ENCODE measurements at places on chromosomes 2 and 18.
A peak's percentile ranks its signal among the peaks of the same experiment; 100 is the strongest.

GRCh38 chr2:47265158-47265557, 110.0 kb upstream of the STPG4 start:
- DNase-seq, result no peak

DNA sequence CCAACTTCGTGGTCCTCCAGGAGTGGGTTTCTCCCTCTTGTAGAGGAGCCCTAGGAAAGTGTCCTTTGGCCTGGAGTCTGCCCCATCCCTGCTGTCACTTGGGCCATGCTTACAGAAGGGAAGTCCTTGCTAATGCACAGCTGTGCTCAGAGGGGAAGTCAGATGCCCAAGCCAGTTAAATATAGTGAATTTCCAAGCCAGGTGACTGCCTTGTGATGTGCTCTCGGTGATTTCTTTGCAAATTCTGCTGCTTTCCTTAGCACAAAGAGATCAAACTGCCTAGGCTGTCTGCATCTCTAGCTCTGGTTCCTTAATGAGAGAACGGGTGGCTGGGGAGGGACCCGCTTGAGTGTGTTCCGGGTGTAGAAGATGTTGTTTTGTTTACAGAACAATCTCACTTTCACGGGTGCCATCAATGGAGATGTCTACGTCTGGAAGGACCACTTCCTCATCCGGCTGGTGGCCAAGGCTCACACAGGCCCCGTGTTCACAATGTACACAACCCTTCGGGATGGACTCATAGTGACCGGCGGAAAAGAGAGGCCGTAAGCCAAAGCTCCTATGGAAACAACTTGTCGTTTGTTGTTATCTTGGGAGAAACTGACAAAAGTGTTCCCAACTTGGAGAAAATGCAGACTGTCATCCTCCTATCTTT, 91.4 kb downstream of the RTN4 start:
- no peak for DNase-seq

DNA sequence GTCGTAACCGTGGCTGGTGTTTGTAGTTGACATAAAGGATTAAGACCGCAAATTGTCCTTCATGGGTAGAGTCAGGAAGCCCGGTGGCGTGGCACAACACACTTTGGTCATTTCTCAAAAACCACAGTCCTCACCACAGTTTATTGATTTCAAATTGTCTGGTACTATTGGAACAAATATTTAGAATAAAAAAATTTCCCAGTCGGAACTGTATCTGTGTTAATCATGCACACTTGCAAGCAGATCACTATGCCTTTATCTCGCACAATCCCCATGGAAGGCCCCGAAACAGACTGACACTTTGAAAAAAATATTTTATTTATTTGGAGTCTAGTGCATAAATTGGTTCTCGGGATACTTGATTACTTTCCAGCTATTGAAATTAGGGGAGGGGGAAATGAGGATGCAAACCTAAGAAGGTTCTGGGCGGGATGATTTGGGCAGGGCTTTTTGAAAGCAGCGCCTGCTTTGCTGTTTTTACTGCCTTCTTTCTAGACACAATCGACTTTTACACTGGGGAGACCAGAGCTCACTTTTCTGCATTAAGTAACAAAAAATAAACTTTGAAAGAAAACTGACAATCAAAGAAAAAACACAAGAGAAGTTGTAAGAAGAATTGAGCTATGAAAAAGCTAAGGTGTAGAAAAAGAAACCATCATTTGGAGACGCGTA, 15.4 kb upstream of the HOXD1 start:
- no peak for DNase-seq

GRCh38 chr2:144323946-144324345, 196.0 kb downstream of the ZEB2 start:
- DNase-seq, result no peak

- no peak for DNase-seq
These were observed 223.6 kb upstream of the EPAS1 start for GRCh38 chr2:46073540-46074046.

- DNase-seq, result no peak
These were observed 22.9 kb downstream of the DSG4 start for GRCh38 chr18:31399306-31400032.

- no peak for DNase-seq
These were observed 27.8 kb upstream of the LPIN1 start for GRCh38 chr2:11718606-11719005.

- DNase-seq, result no peak
These were observed 72.1 kb upstream of the CCBE1 start for GRCh38 chr18:59769129-59769865.

- no peak for DNase-seq
These were observed 1399.6 kb upstream of the ZEB2 start for GRCh38 chr2:145919477-145919876.

DNA sequence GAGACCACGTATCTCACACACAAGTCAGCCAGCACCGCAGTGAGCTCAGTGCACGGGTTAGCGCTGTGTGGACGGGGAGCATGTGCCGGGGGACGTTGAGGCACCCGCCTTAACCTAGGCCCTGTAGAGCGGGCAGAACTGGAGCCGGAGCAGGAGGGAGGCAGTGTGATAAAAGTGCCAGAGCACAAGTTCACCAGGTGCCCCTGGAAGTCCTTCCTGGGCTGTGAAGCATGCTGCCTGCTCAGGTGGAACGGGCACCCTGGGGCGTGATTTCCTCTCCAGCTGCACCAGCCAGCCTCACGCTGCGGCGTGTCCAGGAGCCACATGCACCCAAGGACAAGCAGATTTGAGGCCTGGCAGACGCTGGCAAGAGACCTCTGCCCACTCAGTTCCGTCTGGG, 50.3 kb downstream of the ITGB1BP1 start:
- DNase-seq, result no peak

DNA sequence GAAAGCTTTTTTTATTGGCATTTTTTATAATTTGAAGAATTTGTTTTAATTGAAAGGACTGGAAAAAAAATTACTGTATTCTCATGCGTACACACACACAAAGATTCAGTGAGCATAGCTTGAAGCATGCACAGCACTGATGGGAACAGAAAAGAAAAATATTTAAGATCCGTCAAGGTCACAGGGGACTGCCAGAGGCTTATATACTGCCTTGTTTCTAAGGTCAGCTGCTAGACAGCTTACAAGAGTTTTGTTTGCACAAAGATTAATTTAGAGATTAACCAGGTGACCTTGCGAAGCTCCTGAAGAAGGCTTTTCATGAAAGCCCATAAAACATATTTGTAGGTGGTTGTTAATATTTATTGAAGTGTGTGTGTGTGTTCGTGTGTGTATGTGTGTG, 396.3 kb downstream of the TRIB2 start:
- no peak for DNase-seq

DNA sequence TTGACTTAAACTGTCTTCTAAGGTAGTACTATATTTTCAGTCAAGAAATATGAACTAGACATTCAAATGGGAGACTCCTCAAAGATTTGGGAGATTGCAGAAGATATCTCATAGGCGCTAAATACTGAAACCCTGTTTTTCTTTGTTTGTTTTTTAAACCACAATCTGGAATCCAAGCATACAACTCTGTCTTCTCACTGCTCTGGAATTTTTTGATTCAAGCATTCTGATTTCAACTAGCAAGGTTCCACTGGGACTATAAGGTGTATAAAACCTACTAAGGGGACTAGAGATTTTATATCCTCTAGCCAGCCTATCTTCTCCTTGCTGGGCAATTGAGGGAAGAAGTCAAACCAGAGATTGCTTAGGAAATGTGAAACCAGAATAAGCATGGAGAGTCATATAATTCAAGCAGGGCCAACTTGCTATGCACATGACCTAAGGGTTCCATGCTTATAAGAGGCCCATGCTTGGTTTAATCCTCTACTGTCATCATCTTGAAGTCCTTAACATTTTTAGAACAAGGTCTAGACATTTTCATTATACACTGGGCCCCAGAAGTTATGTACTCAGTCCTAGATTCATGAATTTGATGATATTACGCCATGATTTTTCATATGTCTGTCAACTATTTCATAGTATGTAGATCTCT, 405.5 kb downstream of the PARD3B start:
- no peak for DNase-seq

DNA sequence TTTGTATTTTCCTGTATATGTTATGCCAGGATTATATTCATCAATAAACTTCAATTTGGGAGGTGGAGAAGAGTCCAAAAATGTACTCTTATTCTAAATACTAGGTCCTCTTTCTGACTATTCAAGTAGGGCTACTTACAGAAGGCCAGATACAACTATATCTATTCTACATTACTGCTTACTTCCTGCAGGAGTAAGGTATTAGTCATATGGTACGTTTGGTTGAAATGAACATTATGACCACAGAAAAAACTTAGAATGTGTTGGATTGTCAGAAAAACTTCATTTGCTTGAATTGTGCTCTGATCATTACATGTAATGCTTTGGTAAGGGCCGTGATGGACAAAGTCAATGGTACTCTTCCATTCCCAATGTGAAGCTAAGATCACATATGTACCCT, 35.0 kb downstream of the STAT4 start:
- DNase-seq, result no peak

GRCh38 chr2:234273887-234274584, 222.8 kb downstream of the ARL4C start:
- no peak for DNase-seq

GRCh38 chr2:120596191-120596811, 139.4 kb upstream of the GLI2 start:
- DNase-seq, result no peak

GRCh38 chr18:57980573-57981307, 63.3 kb upstream of the NEDD4L start:
- DNase-seq, result peak; percentile 13

- DNase-seq, result no peak
These were observed 9.6 kb downstream of the CHMP1B start for GRCh38 chr18:11860594-11861450.

DNA sequence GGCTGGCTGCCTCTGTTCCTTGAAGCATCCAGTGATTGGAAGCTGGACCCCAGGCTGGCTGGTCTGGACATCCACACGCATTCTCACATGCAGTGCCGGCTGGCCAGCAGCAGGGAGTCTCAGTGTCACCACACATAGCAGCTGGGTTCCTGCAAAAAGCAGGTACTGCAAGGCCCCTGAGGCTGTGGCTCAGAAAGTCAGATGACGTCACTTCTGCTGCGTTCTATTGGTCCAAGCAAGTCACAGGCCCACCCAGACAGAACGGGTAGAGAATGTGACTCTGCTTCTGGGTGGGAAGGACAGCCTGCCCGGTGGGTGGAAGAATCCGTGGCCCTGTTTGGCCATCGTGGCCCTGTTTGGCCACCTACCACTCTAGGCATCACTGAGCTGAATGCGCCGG, 51.3 kb upstream of the SPP2 start:
- DNase-seq, result no peak

GRCh38 chr2:215903203-215903602, 110.1 kb downstream of the MREG start:
- no peak for DNase-seq

DNA sequence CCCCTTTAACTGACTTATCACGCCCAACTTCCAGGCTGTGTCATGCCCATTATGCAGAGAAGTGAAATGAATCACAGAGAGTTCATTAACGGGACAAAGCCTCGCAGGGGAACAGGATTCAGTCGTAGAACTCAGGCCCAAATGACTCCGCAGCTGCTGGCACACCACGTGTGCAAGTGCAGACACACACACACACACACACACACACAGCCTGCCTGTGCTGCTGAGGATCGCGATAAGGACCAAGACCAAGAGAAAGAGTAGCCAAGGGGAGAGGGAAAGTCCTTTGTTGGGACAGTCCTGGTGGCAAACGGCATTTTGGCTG, 90.0 kb upstream of the TAF1B start:
- no peak for DNase-seq

DNA sequence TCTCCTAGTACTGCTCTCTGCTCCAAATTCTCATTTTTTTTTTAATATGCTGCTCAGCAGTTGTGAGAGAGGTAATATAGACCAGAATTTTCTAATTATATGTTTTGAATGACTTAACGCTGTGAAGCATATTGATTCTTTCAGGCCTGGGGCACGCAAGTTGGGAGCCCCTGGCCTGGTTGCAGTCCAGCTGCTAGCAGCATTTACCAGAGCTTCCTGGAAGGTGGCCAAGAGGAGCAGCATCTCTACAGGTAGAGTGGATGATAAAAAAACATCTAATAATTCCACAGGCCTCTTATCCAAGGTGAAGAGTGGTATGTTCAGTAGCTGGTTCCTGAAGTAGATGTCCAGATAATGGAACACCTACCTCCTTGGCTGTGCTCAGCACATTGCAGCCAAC, 7.3 kb upstream of the UGP2 start:
- peak; percentile 75 for DNase-seq

GRCh38 chr2:100009743-100010142, 132.6 kb downstream of the AFF3 start:
- no peak for DNase-seq

DNA sequence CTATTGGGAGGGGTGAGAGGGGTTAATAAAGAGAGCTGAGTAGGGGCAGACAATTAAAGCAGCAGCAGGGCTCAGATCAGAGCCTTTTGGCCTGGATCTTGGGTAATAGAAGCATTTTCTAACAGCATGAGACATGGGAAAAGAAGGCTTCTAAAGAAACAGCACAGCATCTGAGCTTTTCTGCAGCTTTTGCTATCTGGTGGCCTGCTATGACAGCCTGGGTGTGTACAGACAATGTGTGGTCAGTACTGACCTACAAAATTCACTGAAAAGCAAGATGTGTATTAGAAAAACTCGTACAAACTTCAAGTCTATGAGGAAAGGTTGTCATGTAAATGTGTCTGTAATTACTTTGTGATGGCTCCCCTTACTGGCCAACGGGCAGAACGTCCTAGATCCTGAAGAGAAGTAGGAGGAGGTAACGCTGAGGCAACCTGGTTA, 95.6 kb downstream of the GALNT3 start:
- peak; percentile 85 for DNase-seq

DNA sequence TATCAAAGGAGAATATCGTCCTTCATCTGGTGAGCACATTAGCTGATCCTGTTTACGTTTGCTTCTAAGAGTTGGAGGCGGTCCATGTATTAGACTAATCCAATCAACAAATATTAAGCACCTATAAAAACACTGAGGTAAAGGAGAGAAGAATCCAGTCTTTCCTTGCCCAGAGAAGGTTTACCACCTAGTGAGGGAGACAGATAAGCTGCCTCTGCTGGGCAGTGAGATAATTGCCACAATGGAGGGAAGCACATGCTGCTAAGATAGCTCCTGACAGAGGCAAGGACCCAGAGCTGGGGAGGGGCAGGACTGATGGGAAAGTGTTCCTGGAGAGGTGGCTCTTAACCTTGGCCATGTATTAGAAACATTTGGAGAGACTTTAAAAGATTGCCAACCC, 36.7 kb upstream of the ST8SIA5 start:
- DNase-seq, result no peak

DNA sequence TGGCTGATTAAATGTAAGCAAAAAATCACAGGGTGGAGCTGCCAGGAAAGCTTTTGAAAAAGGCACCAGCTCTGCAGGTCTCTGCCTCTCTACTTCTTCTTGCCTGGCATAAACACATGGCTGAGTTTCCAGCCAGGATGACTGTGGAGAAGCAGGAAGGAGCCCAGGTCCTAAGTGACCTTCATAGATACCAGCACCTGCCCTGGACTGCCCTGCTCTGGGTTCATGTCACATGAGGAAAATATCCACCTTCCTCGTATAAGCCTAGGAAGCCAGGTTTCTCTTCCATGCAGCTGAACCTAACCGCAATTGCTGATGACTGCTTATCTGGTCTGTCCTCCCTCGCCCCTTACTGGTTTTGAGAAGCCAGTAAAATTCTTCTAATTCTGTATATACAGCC, 47.8 kb upstream of the CREB1 start:
- DNase-seq, result no peak
